ENCODE measurements at places on chromosomes 2 and 18. TPM values are rescaled to one million over a fixed set of nuclear protein-coding genes. Genes with fewer than 3 reads are reported as not detected.

DNA sequence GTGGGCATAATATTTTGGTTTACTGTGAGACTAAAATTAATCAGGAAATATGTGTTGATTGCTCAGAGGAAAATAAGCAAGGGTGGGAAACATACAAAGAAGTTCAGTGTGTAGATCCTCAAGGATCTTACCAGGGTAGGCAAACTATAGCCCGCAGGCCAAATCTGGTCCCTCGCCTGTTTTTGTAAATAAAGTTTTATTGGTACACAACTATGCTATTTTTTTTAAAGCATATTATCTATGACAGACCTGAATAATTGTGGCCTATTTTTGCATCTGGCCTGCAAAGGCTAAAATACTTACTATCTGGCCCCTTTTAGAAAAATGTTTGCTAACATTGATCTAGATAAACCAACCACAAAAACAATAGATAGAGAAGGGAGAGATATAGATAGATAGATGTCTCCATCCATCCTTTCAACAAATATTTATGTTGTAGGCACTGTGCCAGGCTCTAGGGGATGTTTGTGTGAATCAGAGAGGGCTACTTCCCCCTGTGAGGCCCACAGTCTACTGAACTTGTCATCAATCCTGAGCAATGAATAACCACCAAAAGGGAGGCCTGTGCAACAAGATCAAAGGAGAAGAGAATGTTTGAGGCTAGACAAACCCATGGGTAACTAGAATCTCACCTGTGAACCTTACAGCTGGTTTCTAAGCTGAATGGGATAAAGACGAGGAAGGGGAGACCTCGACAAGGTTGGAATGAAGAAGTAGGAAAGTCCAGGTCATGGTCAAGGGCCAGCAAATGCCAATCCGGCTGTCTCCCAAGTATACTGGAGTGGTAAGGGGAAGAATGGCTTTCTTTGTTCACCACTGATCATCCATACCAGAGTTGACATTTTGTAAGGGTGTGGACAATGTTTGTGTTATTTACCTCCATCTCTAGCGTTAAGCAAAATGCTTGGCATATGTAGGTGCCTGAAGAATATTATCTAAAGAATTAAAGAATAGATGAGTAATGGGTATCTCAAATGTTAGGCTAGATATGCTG, 23.6 kb downstream of the ALPK2 start:
- H3K36me3 ChIP-seq, result no peaks in the 10 kb centered on the region
- DNase-seq, result no peak
- H3K4me1 ChIP-seq, result no peaks in the 10 kb centered on the region
- H3K27me3 ChIP-seq, result no peaks in the 10 kb centered on the region

GRCh38 chr2:187618813-187619212, 64.6 kb upstream of the TFPI start:
- no peaks in the 10 kb centered on the region for H3K27me3 ChIP-seq
- H3K4me1 ChIP-seq, result no peaks in the 10 kb centered on the region
- H3K36me3 ChIP-seq, result no peaks in the 10 kb centered on the region
- H3K27ac ChIP-seq, result no peak overlapping the region

- H3K27me3 ChIP-seq, result no peaks in the 10 kb centered on the region
- no peak for DNase-seq
- H3K27ac ChIP-seq, result peak overlapping the region; percentile 75
These were observed 32.5 kb upstream of the CCL20 start for GRCh38 chr2:227780981-227781615.

Gene TDRD15
- not detected for total RNA-seq

Gene NLRC4
- total RNA-seq, result 6.6 TPM

DNA sequence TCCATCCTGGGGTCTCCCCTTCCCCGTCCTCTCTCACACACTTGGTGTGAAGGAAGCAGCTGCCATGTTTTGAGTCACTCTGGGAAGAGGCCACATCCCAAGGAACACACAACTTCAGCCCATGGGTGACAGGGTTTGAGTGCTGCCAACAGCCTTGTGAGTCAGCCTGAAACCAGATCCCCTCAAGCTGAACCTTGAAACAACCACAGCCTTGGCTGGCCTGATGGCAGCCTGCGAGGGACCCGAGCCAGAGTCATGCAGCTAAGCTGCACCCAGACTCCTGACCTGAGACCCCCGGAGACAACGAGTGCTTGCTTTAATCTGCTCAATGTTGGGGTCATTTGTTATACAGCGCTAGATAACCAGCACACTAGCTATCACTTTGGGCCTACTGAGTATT, 19.3 kb upstream of the MC2R start:
- no peaks in the 10 kb centered on the region for H3K27me3 ChIP-seq
- no peak overlapping the region for H3K4me3 ChIP-seq
- H3K27ac ChIP-seq, result no peak overlapping the region
- no peaks in the 10 kb centered on the region for H3K36me3 ChIP-seq
- no peaks in the 10 kb centered on the region for H3K4me1 ChIP-seq
- DNase-seq, result no peak

DNA sequence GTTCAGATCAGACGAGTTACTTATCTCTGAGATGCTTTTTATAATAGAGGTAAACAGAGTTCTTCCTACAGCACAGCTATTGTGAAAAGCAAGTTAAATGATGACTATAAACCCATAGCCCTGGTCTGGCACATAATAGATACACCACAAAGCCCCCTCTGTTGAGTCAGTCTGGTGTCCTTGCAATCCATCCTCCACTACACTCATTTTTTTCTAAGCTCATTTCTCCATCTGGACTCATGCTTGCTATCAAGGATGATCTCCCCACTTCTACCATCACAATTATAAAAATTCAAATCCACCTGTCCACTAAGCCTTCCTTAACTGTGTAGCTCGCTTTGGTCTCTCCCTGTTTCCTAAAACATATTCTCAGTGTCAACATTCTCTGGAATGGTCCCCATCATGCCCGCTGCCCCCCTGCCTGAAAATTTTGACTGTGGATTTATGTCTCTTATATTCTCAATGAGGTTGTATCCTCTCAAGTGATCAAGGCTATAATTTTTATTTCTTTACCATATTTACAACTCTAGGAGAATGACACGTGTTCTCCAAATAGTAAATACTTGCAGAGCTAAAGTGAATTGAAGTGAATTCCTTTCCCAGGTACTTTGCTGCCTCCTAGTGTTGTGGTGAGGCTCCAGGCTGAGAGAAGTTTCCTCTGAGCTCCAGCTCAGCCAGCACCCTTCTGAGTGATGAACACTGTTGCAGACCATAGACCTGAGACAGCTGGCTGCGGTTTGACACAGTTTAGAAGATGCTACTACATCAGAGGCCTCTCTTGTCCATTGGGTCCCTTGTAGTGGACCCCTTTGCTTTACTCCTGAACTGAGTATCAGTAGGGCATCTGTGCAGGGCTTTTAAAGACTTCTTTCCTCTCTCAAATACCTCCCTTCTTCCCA, 108.7 kb downstream of the DPP10 start:
- H3K4me3 ChIP-seq, result no peak overlapping the region
- no peaks in the 10 kb centered on the region for H3K27me3 ChIP-seq
- DNase-seq, result peak; percentile 81
- no peak overlapping the region for H3K27ac ChIP-seq

Data from Peyer's patch (tissue), 4 donors.